ENCODE measurements at places on chromosomes 2 and 18.

DNA sequence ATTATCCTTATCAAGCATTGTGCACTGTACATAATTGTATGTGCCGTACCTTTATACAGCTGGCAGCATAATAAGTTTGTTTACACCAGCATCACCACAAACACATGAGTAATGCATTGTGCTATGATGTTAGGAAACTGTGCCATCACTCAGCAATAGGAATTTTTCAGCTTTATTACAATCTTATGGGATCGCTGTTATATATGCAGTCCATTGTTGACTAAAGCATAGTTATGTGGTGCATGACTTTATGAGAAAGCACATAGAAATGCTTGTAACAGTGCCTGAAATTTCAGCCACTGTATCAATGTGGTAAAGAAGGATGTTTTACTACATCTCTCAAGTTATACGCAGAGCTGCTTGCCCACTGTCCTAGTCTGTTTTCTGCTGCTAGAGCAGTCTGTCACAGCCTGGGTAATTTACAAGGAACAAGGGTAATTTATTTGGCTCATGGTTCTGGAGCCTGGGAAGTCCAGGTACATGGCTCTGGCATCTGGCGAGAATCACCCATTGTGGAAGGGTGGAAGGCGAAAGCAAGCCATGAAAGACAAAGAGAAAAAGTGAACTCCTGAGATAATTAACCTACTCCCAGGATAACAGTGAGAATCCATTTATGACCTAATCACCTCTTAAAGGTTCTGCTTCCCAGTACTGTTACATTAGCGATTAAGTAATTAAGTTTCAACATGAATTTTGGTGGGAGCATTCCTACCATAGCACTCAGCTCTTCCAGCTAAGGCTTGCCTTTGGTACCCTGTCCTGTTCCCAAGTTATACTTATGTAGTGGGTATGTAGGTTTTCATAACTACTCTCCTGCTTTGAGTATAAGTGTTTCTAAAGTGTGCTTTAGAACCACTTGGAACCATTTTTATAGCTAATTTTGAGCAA, 4.6 kb downstream of the MAP3K20 start:
- DNase-seq, result no peak

- no peak for DNase-seq
Measured at GRCh38 chr2:217790681-217791392, 212.0 kb downstream of the TNS1 start.

DNA sequence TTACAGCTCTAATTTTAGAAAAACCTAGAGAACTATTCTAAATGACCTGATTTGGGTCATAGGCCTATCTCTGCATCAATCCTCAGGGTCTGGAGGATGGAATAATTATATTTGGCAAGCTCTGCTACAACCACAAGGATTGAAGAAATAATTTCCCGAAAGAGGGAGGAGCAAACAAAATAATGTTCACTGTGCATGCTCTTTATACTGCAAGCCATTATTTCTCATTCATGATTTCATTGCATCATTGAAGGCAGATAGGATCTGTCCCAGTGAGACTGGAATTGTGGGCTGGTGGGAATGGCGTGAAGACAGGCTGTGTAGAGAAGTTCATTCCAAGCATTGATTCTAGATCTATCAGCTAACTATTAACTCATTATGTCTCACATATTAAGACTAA, 12.7 kb upstream of the MAPRE2 start:
- no peak for DNase-seq

DNA sequence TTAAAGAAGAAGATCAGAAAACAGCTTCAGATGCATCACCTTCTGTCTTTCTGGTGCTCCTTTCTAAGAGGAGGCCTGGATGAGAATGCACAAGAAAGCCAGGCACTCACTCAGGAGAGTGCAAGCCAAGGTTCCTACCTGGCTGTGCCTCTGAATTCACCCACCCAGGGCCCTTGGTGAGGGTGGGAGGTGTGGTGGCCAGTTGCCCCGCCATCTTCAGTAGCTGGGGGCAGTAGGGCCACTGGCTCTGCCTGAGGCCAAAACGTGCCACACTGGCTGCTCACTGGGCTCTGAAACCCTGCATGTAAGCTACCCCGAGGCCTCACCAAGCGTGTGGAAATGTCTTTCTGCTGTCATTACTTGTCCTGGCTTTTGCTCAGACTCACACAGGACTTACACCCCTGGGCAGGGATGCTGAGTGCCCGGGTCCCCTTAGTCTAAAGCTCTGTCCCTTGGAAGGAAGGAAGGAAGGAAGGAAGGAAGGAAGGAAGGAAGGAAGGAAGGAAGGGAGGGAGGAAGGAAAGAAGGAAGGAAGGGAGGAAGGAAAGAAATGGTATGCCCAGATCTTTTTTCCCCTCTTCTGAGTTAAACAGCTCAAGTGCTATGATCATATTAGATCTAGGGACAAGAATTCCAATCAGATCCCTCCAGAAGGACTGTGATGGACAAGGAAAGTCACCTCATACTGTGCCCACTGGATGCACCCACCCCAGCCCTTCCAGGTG, 8.5 kb upstream of the LBH start:
- DNase-seq, result no peak

DNA sequence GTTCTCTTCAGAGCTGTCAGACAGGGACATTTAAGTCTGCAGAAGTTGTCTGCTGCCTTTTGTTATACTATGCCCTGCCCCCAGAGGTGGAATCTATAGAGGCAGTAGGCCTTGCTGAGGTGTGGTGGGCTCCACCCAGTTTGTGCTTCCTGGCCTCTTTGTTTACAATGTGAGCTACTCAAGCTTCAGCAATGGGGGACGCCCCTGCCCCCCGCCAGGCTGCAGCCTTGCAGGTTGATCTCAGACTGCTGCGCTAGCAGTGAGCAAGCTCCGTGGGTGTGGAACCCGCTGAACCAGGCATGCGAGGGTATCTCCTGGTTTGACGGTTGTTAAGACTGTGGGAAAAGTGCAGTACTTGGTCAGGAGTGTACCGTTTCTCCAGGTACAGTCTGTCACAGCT, 24.0 kb upstream of the PAIP2B start:
- no peak for DNase-seq

GRCh38 chr18:6199777-6200176, 214.9 kb downstream of the L3MBTL4 start:
- DNase-seq, result no peak

DNA sequence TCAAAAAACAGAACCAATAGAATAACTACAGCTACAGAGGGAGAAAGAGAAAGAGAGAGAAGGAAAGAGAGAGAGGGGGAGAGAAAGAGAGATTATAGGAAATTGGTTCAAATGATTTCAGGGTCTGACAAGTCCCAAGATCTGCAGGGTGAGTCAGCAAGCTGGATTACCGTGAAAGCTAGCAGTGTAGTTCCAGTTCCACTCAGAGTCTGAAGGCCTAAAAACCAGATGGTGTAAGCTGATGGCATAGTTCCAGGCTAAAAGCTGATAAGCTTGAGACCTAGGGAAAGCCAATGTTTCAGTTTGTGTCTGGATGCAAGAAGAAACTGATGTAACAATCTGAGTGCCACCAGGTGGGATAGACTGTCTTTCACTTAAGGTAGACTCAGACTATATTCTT, 397.7 kb downstream of the TRIB2 start:
- DNase-seq, result no peak

- no peak for DNase-seq
Measured at GRCh38 chr2:30098266-30099005, 48.4 kb upstream of the YPEL5 start.

GRCh38 chr2:45743531-45744396, 92.3 kb downstream of the PRKCE start:
- no peak for DNase-seq

DNA sequence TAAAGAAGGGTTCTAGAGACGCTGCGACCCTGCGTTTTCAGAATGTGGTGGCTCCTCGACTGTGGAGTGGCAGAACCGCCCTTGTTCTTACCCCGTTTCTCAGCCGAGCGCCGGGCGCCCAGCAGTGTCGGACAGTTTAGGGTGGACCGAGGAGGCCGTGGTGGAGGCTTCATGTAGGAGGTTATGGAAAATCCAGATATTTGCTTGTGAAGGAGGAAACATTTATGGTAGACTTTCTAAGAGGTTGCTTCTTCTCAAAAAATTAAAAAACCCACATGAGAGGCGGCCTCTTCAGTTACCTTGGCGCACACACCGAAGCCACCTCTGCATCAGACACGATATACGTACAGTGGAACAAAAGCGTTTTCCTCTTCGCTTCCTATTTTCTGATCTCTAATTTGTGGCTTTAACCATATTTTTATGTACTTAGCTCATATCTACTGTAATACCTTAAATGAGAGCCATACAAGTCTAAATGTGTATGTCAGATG, 120.8 kb downstream of the NFATC1 start:
- no peak for DNase-seq

- DNase-seq, result no peak
Measured at GRCh38 chr2:41033127-41033526, 581.2 kb upstream of the SLC8A1 start.

DNA sequence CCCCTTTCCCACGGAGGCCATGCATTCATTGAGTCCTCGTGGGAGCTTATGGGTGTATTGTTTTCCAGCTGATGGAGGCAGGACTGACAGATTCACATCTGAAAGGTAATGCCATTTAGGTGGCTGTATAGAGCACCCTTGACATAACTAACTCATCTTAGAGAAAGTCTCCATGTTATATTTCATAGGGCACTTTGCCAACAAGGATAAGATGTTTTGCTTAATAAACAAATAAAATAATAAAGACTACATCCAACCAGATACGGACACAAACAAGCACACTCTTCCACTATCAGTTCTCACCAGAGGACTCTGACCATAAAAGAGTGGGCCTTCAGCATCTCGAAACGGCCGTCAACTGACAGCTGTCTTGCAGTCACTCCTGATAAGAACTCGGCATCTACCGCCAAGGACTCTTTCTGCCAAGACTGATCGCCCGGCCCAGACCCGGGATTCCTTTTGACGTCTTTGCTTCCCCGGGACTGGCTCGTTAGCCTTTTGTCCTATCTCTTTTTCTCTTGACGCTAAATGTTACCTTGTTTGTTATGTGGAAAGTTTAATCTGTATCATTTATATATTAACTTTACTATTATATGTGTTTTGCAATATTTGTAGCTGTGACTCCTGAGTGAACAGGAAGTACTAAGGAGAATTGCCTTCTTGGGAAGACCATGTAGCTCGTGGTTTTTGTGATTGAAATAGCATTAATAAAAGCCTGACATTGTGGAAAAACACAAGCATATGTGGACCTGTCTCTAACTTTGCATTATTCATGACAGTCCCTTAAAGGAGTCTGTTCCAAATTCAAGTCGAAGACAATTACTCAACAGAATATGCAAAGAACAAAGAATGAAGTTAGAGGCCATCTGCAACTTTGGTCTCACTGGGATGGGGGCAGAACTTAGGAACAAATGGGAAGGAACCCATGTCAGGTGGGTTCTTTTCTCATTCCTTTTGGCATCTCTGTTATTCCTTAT, 195.1 kb downstream of the LPIN1 start:
- DNase-seq, result no peak

- no peak for DNase-seq
Measured at GRCh38 chr2:33784488-33784887, 185.4 kb upstream of the FAM98A start.

- no peak for DNase-seq
Measured at GRCh38 chr2:200430017-200430416, 79.9 kb downstream of the KCTD18 start.

GRCh38 chr2:125593036-125593435, 1062.9 kb upstream of the GYPC start:
- DNase-seq, result no peak

DNA sequence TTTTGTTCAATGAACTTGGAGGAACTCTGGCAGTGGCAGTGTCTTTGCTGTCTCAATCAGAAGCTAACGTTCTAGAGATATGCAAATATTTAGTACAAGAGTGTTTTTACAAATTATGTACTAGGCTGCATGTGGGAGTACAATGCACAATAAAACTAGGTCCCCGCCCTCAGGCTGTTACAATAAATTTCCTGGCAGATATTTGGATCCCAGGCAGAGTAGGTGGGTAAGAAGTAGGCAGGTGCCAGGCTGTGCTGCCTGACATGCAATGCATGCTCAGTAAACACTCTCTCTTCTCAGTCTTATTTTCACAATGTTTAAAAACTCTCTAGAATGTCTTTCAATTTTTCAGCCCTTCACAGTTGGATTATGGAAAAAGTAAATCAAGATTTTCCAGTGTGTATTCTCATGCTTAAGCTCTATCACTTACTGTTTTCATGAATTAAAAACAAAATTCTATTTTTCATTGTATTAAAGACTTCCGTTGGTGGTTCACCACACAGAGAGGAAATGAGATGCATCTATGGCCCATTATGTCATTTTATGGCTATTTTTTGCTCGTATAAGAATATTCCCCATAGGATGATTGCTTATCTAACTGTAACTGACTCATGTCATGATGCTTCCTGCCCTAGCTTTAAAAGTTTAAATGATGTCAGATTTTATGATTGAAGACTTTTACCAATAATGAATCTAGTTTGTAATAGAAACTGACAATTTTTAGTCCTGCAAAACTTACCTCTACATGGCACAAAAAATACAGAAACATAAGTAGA, 346.1 kb downstream of the RND3 start:
- no peak for DNase-seq

GRCh38 chr2:109293663-109294062, 164.7 kb downstream of the SH3RF3 start:
- no peak for DNase-seq

- no peak for DNase-seq
Measured at GRCh38 chr2:184921676-184922075, 323.3 kb downstream of the ZNF804A start.

- DNase-seq, result no peak
Measured at GRCh38 chr2:147538821-147539220, 306.0 kb upstream of the ACVR2A start.

- DNase-seq, result no peak
Measured at GRCh38 chr2:159953136-159953823, 109.1 kb downstream of the PLA2R1 start.

GRCh38 chr2:23592898-23593751, 208.1 kb downstream of the KLHL29 start:
- no peak for DNase-seq

- DNase-seq, result no peak
Measured at GRCh38 chr2:20168048-20168726, 56.7 kb downstream of the SDC1 start.

DNA sequence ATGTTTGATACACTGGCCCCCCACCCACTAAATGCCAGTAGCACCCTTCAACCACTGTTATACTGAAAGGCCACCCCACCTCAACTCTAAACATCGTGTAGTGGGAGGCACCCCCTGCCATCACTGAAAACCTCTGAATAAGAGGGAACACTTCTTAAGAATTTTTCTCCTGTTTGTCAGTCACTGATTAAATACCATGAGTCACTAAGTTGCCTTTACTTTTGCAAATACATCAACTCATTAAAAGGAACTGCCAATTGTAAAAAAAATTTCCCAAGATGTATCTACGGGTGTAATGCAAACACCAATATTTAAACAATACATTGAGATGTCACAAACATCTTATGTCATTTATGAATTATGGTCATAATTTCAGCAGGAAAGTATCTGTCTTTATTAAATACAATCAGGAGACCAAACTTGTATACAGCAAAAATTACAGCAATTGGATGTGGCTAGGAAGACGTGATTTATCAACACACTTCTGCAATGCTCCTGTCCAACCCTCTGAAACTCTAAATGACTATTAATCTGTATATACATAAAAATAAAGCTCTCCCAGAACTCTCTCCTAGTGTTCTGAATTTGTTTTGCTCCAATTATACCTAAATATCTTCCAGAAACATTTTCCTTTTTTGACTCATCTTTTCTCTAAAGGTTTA, 144.1 kb upstream of the STK17B start:
- no peak for DNase-seq
